Cortex of kidney (tissue), 1 donor: ENCODE measurements at places on chromosomes 2 and 18.

- no peak for DNase-seq
These were observed 64.0 kb downstream of the MBP start for GRCh38 chr18:77068321-77069312.

GRCh38 chr18:37537868-37538525, 27.6 kb downstream of the CELF4 start:
- DNase-seq, result no peak

DNA sequence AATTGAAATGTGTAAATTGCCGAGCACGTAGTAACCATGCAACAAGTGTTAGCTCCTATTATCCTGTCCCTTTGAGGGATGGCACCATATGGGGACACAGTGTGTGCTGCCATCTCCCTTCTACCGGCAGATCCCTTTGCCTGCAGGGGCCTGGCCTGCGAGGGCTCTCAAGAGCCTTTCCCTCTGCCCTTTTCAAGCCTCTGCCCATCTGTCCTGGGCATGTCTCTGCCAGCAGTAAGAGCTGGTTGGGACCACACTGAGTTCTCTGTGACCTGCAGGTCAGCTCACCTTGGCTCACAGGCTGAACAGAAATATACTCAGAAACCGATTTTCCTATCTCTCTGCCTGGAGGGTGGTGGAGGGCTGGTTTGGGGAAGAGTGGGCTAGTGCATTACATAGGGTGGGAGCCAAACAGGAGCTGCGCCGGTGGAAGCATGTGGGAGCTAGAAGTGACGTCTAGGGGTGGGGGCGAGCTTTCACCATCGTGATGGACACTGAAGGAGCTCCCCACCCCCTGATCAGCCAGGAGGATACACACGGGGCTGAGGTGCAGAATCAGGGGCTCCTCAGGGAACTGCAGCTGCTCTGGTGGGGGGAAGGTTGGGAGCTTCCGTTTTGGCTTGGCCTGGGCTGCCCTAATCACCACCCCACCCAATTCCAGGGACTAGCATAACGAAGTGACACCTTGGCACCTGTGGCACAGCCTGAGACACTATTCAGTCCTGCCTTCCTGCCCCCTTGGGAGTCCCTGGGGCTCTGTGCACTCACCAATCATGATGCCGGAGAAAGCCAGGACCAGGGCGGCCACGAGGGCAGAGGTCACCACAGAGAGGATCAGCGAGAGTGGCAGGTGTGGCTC, 109.7 kb downstream of the CLIP4 start:
- DNase-seq, result no peak

DNA sequence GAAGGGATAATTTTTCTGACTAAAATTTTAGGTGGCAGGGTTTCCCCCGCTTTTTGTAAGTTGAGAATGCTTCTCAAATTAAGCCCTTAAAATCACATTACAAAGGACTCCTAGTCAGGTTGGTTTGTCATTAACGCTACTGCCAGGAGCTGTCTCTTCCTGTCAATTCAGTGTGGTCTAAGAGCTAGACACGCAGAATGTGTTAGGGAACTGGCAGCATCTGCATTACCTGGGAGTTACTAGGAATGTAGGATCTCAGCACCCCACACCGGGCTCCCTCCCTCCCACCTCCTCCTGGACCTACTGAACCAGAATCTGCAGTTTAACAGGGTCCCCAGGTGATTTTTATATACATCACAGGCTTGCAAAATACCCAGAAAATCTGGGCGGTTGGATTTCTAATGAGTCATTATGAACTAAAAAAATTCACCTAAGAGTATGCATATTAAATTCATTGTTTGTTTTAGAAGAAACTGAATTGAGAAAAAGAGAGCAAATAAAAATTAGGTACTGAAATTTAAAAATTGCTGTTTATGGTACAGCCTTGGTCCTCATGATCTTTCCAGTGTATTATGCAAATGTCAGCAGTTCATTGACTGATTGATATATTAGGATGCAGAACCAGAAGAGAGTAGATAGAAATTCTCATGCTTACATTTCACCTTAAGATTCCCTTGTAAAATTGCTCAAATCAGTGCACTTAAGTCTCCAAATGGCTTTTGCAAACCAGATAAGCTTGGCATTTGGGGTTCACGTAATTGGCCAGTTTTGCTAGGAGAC, 130.9 kb upstream of the ITGA6 start:
- no peak for DNase-seq

GRCh38 chr2:11866358-11867335, 120.2 kb downstream of the LPIN1 start:
- no peak for DNase-seq

DNA sequence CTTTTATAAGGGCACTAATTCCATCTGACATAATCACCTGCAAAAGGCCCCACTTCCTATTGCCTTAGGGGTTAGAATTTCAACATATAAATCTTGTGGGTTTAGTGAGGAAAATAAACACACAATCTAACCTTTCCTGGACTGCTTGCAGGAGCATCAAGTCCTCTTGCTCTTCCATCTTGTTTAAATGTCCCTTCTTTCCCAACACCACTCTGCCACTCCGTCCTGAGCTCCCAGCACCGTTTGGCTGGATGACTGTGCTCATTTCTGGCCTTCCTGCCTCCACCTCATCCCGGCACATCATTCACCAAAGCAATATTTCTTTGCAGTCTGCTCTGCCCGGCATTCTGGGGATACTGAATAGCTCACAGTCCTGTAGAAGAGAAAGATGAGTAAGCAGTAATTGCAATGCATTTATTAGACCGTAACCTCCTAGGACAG, 247.8 kb downstream of the BCL2 start:
- DNase-seq, result no peak

DNA sequence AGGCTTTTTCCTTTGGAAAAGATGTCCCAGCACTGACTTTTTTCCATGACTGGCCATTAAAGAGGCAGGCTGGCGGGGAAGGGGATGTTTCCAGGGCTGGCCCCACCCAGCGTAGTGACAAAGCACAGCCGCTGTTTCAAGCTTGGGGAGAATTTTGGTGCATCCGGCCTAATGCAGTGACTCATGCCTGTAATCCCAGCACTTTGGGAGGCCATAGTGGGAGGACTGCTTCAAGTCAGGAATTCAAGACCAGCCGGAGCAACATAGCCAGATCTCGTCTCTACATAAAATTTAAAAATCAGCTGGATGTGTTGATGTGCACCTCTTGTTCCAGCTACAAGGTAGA, 78.0 kb upstream of the SH3BP4 start:
- DNase-seq, result no peak

DNA sequence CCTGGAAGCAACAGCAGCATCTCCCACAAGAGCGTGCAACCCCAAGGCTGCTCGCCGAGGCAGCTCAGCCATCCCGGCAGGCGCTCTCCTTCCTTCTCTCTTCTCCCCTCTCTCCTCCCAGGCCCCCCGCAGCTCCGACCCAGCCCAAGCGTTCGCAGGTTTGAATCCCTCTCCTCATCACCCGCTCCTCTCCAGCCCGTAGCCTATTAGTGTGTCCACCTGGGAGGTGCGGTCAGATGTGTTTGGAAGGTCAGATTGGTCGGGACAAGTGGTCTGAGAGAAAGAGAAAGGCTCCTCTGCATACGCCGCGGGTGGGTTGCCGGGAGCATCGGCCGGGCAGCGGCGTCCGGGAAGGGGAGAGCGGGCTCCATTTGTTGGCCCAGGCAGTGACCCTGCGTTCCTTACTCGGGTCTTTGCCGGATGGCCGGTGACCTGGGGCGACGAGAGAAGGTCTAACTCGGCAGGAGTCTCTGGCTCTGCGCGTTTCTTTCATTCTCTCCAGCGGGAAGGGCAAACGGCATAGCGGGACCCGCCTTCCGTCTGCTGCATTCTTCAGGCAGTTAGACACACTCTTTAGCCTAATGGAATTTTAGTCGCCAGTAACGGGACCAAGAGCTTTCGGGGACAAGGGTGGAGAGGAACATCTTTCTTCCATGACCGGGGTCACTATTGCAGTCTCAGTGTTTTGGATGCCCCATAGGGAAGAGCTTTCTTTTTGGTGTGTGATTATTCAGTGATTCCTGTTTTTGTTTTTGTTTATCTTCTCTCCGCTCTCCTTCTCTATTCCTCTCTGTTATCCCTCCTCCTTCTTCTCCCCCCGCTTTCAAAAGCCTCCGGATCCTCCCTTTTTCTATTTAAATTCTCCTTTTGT, 1.1 kb upstream of the TMEFF2 start:
- DNase-seq, result no peak

DNA sequence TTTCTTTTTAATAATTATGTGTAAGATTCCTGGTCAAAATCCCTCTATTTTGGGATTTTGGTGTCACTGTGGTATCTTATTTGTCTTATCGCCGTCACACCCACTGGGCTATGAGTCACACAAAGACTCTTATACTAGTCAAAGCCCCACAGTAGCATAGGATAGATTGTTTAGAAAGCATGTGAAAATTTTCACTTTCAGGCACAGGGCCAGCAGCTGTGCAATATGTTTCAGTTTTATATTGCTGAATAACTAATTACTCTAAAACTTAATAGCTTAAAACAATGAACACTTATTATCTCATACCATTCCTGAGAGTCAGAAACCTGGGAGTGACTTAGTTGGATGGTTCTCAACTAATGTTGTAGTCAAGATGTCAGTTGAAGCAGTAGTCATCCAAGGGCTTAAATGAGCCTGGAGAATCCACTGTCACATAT, 24.0 kb downstream of the CFAP210 start:
- DNase-seq, result no peak

DNA sequence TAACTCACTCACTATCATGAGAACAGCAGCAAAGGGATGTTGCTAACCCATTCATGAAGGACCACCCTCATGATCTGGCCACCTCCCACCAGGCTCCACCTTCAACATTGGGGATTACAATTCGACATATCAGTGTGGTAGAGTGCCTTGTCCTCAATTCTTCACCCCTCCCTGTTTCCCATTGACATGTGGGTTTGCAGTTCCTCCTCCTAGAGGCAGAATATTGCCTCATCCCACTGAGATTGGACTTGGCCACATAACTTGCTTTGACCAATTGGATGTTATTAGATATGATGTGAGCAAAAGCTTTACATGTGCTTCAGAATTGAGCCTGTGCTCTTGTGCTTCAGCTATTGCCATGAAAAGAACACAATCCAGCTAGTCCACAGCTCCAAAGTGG, 217.0 kb upstream of the CXCR4 start:
- DNase-seq, result no peak

DNA sequence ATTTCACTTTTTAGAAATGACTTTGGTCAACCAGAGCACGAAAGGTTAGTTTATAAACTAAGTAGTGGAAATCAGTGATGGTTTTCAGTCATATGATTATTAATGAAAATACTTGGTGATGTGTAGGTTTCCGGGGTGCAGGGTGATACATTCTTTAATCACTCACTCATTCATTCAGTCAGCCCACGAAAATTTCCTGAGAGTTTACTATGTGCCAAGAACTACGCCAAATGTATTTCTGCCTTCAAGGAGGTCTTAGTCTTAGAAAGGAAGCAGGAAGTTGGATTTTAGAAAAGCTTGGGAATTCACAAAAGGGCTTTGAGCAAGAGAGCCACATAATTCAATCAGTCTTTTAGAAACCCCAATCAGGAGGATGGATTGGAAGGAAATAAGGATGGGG, 543.6 kb downstream of the PLCL1 start:
- no peak for DNase-seq

DNA sequence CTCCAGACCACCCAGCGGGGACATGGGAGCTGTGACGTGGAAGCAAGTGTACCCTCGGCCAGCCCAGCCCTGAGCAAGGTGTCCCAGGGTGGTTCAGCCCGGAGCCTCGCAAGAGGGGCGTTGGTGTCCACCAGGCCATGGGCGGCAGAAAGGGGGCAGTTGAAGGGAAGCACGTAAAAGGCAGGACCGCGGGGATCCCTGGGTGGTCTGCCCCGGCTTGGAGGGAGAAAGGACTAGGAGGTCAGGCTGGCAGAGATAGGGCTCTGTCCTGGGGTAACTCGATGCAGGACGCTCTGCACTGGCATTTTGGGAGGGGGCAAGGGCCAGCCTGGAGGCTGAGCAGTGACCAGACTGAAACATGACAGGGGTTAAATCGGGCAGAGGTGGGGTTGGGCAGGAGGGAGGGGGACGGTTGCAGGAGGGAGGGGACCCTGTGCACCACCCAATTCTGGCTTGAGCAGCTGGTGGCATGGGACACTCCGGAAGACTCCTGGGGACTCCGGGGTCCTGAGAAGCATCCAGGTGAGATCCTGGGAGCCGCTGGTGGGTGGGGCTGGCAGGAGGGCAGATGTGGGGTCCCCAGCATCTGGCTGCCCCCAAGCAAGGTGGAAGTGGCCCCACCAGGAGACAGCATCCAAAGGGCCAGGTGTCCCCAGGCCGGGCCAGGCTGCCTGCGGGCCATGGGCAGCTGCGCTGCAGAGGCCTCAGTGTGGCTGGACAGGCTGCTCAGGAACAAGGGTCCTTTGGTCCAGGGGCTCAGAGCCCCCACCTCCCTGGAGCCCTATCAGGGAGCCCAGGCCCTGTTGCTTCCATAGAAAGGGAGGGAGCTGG, 46.8 kb upstream of the GPC1 start:
- DNase-seq, result no peak

DNA sequence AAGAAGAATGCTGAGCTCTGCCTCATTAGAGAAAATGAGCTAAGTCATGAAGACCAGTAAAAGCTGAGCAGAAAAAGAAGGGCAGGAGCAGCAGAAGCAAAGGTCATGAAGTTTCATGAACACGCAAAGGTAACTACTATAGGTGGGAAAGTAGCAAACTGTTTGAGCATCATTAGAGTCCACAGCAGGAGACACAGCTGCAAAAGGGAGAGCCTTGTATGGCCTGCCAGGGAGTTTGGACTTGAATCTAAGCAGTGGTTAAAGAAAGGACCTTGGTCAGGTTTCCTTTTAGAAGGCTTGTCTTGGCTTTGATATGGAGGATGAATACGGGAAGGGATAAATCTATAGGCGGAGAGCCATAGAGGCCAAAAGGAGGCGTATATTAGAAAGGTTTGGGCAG, 34.0 kb downstream of the DAPL1 start:
- DNase-seq, result no peak

- DNase-seq, result no peak
These were observed 244.8 kb downstream of the BABAM2 start for GRCh38 chr2:28135324-28135723.

- no peak for DNase-seq
These were observed 235.0 kb upstream of the RGPD4 start for GRCh38 chr2:107591561-107592279.

DNA sequence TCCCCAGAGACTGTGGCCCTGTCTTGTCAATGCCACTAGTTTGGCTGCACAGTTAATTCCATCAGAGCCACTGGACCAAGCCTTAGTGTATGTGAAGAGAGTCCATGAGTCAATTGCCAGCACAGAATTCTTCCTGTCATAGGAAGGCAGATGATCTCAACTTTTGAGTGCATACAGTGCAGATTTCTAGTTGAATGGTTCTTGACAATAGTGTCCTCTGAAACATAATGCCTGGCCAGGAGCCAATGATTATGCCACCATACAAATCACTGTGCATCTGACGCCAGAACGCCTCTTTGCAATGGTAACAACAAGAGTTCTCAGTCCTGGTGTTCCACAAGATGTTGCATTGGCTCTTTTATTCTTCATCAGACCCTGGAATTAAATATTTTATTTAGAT, 7.1 kb downstream of the NEUROD1 start:
- DNase-seq, result no peak

GRCh38 chr18:61546590-61546989, 213.4 kb downstream of the CDH20 start:
- no peak for DNase-seq
